NCI-H187 treated with DMSO at 0.1 percent for 48 hours (cell line): ENCODE measurements at places on chromosomes 5 and 9.

GRCh38 chr5:168747987-168748777 lies 169.0 kb upstream of the PANK3 start:
- peak; percentile 4 for DNase-seq

DNA sequence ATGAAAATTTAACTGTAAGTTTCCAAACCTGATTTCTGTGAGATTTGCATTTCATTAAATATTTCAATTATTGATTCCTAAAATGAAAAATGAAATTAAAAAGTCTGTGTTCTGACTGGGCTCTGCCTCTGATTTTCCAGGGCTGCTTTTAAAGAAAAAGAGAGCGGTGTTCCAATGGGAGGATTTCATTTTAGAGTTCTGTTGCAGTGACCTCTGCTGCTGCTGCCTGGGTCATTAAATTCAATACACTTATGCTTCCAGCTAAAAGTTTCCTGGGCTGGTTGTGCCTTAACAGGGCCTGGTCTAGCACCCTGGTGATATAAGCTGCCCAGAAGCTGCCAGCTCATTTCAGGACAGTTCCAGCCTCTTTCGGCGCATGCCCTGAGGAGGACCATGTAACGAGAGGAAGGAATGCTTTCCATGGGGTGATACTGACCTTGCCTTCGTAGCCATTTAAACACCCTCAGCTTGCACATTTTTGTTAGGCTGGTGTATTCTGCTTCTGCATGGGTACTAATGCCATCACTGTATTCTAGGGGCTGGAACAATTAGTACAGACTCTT lies 93.3 kb downstream of the TMEM174 start:
- no peak for DNase-seq

GRCh38 chr5:156121234-156121633 lies 205.7 kb upstream of the SGCD start:
- DNase-seq: no peak

DNA sequence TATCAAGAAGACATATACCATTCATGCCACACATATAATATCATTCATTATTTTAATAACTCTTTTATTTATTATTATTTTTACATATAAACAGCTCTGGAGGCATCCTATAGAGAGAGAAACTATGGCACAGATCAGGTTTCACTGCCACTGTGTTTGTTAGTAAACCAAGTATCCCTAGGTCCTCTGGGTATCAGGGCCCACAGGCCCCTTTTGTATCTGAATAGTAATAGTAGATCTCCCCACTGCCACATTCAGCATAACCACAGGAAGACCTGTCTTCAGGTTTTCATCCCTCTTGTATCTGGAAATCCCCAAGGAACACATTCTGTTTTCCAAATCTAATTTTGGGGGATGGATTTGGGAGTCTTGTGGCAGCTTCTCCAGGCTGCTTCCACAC lies 94.0 kb downstream of the SPATA31D1 start:
- no peak for DNase-seq

DNA sequence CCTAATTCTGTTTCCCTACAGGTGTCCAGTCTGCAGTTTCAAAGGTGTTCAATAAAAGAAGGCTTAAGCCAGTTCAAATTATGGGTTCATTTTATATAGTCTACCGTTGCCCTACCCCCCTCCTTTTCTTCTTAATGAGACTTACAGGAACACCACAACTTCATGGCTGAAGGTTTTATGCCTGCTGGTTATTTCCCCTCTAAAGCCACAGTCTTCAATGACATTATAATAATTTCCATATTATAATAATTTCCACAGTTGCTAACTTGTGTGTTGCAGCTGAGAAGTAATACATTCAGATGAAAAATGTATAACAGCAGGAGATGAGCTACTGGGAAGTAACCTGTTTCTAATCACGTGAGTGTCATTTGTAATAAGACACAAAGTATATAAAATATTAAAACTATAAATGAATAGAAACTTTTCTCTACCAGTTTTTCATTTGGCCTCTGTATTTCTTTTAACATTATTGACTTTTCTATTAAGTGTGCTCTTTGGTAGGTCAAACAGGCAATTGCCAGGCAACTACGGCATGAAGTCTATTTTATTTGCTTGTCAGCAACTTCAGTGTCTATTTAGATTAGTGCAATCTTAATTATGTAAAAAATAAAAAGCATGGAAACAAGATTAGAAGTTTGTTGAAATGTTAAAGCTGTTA lies 120.5 kb upstream of the HMHB1 start:
- no peak for DNase-seq

GRCh38 chr5:150345716-150346115 lies 11.8 kb upstream of the TCOF1 start:
- DNase-seq: no peak

- DNase-seq: no peak
Observed at GRCh38 chr9:107141967-107142366, 141.1 kb upstream of the RAD23B start.

DNA sequence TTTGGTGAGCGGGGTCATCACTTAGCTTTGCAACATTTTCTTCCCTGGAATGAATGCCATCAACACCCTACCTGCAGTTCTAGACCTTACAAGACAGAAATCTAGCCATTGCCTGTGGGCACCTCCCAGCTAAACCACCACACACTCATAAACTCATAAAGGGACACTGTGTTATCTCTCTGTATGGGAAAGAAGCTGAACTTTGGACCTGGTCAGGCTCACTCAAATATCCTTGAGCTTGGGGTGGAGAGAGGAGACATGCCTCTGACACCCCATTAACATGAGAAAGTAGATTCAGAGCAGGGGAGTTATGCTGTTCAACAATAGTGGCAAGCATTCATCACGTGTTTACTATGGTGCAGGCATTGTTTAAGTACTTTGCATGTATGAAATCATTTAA lies 205.6 kb downstream of the ZNF462 start:
- no peak for DNase-seq

- no peak for DNase-seq
Observed at GRCh38 chr5:16609412-16609811, 7.4 kb downstream of the RETREG1 start.

DNA sequence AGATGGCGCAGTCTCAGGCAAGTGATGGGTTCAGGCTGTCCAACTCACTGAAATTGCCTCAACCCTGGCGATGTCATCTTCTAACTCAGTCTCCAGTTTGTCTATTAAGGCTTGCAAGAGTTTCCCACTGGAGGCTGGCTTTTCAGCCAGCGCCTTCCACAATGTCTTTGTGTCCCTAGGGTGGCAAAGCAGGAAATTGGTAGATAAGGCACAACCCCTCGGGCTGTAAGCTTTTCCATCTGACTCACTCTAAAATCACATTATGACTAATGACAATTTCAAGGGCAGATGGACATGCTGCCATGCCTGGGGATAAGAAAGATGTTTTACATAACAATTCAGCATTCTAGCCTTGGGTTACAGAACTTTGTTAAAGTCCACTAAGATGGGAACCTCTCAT lies 61.9 kb downstream of the MROH2B start:
- no peak for DNase-seq

GRCh38 chr5:133485468-133485867 lies 126.9 kb downstream of the FSTL4 start:
- no peak for DNase-seq

- DNase-seq: no peak
Observed at GRCh38 chr5:961711-962240, 46.8 kb upstream of the NKD2 start.

DNA sequence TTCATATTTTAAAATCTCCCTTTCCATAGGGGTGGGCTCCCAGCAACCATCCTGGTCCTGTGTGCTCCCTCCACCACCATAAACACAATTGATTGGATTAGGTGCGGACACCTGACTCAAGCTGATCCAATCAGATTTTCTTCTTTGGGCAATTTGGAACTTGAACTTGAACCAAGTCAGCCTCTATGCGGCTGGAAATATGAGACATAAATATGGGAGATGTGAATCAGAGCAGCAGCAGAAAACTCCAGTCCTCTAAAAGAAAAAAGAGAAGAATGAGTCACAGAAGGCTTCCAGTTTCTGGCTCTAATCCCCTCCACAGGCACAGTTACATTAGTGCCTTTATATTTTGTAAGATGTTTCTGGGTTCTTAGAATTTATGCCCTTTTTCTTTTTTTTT lies 306.6 kb downstream of the MLLT3 start:
- DNase-seq: no peak

- DNase-seq: no peak
Observed at GRCh38 chr9:131395157-131396098, 1.5 kb downstream of the PRRC2B start.

GRCh38 chr9:122572456-122572855 lies 10.7 kb downstream of the OR1L8 start:
- no peak for DNase-seq

GRCh38 chr9:124303762-124304161 lies 46.0 kb downstream of the NEK6 start:
- DNase-seq: no peak

- no peak for DNase-seq
Observed at GRCh38 chr5:37929791-37930190, 90.0 kb upstream of the GDNF start.

DNA sequence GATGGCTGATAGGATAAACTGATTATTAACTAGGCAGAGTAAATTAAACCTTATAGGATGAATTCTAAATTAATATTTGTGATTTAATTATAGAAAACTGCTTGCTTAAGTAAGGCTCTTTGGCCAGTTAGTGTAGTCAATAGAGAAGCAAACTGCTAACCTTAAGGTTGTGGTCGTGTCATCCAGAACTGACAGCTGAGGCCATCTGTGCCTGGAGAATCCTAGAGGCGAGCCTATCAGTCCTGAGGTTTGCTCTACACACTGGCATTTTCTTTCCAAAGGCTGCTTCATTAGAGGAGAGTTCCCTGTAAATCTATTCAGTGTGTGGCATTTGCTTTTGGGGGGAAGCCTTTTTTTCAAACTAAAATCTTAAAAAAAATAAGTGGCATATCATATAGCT lies 169.2 kb downstream of the MEF2C start:
- DNase-seq: no peak

- no peak for DNase-seq
Observed at GRCh38 chr5:66669086-66669861, 73.1 kb downstream of the MAST4 start.

- DNase-seq: no peak
Observed at GRCh38 chr9:11159318-11159862, 546.6 kb upstream of the PTPRD start.

- DNase-seq: no peak
Observed at GRCh38 chr5:54205453-54205852, 104.9 kb downstream of the ARL15 start.

- no peak for DNase-seq
Observed at GRCh38 chr5:24854850-24855249, 210.1 kb upstream of the CDH10 start.

DNA sequence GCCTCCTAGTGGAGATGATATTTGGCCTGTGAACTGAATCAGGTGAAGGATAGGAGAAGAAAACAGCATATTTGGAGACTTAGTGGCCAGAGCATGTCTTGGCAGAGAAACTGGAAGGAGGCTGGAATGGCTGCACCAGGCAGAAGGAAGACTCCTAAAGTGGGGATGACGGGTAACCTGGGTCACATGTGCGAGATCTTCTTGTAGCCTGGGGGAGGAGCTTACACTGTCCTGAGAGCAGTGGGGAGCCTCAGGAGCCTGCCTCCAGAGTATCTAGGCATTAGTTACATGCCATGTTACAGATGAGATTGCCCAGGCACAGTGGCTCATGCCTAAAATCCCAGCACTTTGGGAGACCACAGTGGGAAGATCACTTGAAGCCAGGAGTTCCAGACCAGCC lies 49.8 kb downstream of the JADE2 start:
- no peak for DNase-seq

- DNase-seq: no peak
Observed at GRCh38 chr9:94932652-94933510, 206.4 kb downstream of the AOPEP start.

GRCh38 chr9:129336130-129336528 lies 158.1 kb upstream of the IER5L start:
- no peak for DNase-seq

- DNase-seq: no peak
Observed at GRCh38 chr9:94086486-94087345, 2.5 kb downstream of the PTPDC1 start.

DNA sequence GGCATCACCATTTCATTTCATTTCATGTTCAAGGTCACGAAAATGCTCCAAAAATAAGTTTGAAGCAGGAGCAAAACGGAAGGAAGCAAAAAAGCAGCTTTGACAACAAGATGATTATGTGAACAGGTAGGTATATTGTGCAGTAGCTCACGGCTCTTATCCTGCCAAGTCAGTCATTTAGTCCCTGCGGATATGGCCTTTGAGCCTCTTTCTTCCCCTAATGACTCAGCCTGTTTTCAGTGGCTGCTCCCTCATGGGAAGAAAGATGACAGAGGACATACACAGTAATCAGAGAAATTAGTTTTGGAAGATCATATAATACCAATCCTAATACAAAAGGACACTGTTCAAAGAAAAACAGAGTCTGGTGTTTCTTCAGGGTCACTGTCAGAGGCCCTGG lies 155.8 kb upstream of the GRAMD2B start:
- no peak for DNase-seq

DNA sequence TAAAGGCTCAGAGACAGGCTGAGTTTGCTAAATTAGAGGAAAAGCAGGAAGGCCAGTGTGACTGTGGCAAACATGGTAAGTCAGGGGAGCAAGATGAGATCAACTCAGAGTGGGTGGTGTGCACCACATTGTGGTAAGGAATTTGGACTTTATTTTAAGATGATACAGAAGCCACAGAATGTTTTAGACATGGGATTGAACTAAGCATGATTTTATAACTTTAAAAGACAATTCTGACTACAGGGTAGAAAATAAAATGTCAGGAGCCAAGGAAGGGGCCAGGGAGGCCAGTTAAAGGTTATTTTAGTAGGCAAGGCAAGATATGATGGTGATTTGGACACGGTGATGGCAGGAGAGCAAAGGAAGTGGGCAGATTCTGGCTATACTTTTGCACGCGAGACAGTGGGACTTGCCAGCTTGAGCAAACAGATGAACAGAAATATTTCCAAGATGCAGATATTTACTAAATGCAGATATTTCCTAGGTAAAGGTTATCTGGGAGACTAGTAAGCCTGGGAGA lies 53.9 kb downstream of the TSSK1B start:
- DNase-seq: no peak

- DNase-seq: no peak
Observed at GRCh38 chr5:56696900-56697299, 118.4 kb upstream of the MAP3K1 start.

DNA sequence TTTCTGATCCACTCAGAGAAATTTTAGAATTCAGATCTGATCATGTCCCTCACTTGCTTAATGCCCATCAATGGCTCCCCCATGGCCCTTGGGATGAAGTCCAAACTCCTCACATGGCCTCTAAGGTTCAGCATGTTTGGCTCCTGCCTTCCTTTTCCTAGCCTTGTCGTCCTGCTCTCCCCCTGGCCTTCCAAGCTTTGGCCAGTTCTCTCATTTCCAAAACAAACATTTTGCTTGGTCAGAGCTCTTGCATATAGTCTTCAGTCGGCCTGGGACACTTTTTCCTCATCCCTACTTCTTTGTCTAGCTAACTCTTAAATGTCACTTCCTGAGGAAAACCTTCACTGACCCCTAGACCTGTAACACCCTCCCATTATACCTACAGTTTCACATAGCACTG lies 37.1 kb upstream of the PPP3R2 start:
- no peak for DNase-seq

- DNase-seq: no peak
Observed at GRCh38 chr5:100464418-100464817, 70.8 kb upstream of the FAM174A start.

GRCh38 chr5:127002390-127002789 lies 28.0 kb downstream of the MARCHF3 start:
- DNase-seq: no peak

GRCh38 chr9:17367035-17367434 lies 211.8 kb upstream of the SH3GL2 start:
- DNase-seq: no peak

GRCh38 chr9:131217331-131218031 lies 58.8 kb downstream of the FAM78A start:
- DNase-seq: no peak

- DNase-seq: no peak
Observed at GRCh38 chr9:96462541-96462940, 12.6 kb downstream of the HABP4 start.
